ENCODE measurements at places on chromosomes 16 and 17. TPM values are rescaled to one million over a fixed set of nuclear protein-coding genes. Genes with fewer than 3 reads are reported as not detected.

Gene ABAT
- 0.97 TPM for total RNA-seq

Gene EIF1
- 82.5 TPM for total RNA-seq

Gene CD300LG
- total RNA-seq, result not detected

Gene ACBD4
- 6.9 TPM for total RNA-seq

Gene NACA2
- total RNA-seq, result not detected

DNA sequence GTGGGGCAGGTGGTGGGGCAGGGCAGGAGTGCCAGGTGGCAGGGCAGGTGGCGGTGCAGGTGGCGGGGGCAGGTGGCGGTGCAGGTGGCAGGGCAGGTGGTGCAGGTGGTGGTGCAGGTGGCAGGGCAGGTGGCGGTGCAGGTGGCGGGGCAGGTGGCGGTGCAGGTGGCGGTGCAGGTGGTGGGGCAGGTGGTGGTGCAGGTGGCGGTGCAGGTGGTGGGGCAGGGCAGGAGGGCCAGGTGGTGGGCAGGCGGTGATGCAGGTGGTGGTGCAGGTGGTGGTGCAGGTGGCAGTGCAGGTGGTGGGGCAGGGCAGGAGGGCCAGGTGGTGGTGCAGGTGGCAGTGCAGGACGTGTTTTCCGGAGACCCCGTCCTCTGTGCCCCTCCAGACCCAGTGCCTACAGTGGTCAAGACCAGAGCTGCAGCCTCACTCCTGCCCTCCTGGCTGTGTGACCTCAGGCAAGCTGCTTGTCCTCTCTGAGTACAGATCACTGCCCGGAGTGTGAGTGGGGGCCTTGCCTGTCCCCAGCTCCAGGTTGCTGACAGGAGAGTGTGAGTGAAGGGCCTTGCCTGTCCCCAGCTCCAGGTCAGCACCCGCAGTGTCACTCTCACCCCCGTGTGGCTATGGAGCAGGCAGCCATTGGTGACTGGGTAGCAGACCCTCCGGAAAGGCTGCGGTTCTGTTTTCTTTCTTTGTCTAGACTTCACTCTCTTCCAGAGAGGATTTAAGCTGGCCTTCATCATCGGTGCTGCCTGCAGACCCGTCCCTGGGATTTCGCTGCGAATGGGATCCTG lies 16.1 kb upstream of the NPTX1 start:
- DNase-seq, result no peak

- no peak for DNase-seq
Observed at GRCh38 chr17:37708008-37708615, 36.7 kb downstream of the HNF1B start.

DNA sequence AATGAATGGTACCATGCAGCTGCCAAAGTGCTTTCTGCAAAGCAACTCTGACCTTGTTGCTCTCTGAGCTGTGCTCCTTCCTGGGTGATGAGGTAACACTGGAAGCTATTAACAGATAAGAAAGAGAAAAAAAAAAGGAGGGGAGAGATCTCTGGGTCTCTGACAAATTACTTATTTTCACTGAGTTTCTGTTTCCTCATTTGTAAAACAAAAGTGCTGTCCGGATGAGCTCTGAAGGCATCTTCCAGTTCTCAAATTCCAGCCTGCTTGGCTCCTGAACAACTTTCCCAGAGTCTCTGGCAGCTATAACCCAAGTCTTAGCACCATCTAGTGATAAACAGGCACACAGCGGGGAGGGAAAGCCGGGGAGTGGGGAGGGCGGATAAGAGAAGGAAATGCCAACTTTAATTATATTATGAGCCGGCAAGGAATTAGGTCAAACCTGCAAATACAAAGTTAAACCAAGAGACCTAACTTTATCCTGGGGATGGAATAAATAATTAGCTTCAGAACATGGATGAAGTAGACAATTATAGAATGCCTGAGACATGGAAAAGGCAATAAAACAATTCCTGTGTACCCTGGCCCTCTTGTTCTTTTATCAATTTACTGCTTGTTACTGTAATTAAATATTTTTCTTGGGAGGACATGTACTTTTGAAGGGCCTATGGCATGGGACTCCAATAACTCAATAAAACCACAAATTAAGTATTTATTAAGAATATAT lies 61.3 kb upstream of the KIFC3 start:
- peak; percentile 87 for DNase-seq

- DNase-seq, result no peak
Observed at GRCh38 chr16:15460601-15461000, 26.2 kb downstream of the BMERB1 start.

- DNase-seq, result no peak
Observed at GRCh38 chr16:20122011-20122410, 48.3 kb upstream of the GPR139 start.

- no peak for DNase-seq
Observed at GRCh38 chr17:10899281-10899680, 61.4 kb upstream of the PIRT start.
